Breast epithelium (tissue), 4 donors: ENCODE measurements at places on chromosomes 7 and 10.

GRCh38 chr10:74977913-74978847 lies 133.3 kb upstream of the SAMD8 start:
- DNase-seq: no peak

- no peak for DNase-seq
Observed at GRCh38 chr10:51097546-51097945, 23.3 kb downstream of the PRKG1 start.

GRCh38 chr10:54909165-54909564 lies 108.1 kb upstream of the PCDH15 start:
- no peak for DNase-seq

GRCh38 chr7:139948587-139949335 lies 114.0 kb downstream of the PARP12 start:
- no peak for DNase-seq

- DNase-seq: no peak
Observed at GRCh38 chr7:2301511-2301863, 12.8 kb downstream of the SNX8 start.
